ENCODE measurements at places on chromosomes 13 and 19.

DNA sequence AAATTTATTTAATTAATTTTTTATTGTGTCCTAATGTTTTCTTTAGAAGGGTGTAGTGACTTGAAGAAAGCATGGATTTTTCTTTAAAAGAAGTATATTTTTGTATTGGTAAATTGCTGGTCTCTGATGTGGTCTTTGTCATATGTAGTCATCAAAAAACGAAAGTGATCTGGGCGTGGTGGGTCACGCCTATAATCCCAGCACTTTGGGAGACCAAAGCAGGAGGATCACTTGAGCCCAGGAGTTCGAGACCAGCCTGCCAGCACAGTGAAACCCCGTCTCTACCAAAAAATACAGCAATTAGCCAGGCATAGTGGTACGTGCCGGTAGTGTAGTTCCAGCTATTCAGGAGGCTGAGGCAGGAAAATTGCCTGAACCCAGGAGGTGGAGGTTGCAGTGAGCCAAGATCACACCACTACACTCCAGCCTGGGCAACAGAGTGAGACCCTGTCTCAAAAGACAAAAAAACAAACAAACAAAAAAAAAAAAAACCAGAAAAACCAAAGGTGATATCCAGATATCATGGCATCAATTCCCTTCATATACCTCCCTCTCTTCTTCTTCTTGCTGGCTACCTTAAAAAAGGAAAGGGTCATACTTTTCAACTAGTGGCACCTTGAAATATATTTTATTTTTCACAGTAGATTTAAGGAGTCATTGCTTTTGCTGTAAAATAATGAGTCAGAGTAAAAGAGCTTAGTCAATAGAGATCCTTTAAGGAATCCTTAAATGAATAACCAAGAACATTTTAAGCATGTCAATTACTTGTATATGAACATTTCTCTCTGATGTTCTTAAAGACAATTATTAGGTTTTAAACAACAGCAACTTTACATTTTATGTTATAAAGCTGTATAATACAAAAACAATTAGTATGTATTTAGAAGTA lies 19.9 kb downstream of the KCTD4 start:
- DNase-seq: no peak

DNA sequence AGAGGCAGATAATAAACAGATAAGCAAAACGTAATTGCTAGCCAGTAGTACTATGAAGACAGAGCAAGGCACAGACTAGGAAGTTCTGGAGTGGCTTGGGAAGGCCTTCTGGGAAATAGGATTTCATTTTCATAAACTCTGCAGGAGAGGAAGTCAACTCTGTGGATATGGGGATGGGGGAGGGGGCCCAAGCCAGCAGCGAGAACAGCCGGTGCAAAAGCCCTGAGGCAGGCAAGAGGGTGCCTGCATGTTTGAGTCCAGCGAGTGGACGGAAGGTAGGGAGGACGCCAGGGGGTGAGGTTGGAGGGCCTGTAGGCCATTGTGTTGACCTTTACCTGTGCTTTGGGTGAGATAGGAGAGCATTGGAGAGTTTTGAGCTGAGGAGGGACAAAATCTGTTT lies 9.0 kb upstream of the ASF1B start:
- DNase-seq: no peak

DNA sequence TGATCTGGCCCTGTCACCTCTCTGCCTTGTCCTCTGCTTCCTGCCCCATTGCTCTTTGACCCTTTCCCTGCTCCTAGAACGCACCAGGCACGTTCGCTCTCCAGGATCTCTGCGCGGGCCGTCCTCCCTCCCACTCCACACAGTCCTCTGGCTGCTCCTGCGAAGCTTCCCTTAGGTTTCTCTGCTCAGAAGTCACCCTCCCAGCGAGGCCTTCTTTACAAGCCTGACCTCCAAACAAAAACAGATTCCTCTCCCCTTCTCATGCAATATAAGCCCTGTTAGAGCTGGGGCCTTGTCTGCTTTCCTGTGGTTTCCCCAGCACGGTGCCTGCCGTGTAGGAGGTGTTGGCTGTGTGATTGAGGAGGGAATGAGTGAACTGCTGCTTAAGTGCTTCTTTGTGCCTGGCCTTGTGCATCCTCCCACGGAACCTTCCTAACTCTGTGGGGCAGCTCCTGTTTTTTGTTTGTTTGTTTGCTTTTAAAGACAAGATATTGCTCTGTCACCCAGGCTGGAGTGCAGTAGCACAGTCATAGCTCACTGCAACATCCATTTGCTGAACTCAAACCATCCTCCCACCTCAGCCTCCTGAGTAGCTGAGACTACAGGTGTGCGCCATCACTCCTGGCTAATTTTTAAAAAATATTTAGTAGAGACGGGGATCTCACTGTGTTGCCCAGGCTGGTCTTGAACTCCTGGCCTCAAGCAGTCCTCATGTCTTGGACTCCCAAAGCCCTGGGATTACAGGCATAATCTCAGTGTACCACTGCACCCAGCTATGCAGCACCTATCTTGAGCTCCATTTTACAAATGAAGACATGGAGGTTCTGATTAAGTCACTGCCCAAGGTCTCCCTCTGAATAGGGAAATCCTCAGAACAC lies 82.0 kb downstream of the SIPA1L3 start:
- DNase-seq: no peak

- DNase-seq: no peak
These were observed 173.1 kb downstream of the LACC1 start for GRCh38 chr13:44052780-44053184.

DNA sequence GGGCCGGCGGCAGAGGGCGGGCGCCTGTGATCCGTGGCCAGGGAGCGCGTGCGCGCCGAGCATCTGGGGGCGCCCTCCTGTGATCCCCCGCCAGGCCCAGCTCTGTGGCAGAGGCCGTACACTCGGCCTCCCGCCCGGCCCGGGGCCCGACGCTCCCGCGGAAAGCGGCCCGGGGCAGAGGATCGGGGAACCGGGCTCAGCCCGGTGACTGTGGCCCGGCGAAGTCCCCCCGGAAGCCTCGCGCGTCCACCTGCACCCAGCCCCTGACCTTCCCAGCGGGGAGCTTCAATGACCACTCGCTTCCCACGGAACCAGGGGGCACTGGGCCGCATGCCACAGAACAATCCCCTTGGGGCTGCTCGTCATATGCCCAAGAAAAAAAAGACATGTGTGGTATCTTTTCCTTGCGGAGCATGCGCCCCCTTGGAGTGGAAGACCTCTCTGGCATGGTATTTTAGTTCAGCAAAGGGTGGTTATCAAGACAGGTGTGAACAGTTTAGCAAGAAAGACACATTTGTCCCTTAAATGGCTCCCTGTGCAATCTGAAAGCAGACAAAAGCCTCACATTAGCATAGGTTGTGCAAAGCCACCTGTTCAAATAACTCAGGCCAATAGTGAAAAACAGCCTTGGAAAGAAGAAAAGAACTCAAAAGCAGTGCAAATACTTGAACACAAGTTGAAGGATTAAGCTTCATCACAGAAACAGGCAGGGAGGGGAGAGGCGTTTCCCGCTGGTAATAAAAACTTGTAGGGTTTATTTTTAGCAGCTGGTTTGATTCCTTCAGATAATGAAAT lies 290.9 kb upstream of the SOX21 start:
- DNase-seq: no peak

DNA sequence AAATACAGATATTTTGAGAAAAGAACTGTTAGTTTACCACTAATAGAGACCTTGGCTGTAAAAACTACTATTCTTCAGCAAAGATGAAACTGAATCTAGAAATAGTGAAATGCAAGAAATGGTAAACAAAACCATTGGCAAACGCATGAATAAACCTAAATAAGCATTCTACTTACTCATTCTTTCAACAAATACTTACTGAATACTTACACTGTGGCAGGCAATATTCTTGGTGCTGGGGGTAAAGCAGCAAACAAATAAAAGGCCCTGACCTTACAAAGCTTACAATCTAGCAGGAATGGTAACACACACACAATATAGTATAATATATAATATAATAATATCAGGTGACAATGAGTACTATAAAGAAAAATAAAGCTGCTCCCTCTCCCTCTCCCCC lies 38.7 kb downstream of the KATNAL1 start:
- DNase-seq: no peak
